ENCODE measurements at places on chromosomes 2 and 18. TPM values are rescaled to one million over a fixed set of nuclear protein-coding genes. Genes with fewer than 3 reads are reported as not detected.

ELP2 gene
- total RNA-seq: 36.7 TPM

ALK gene
- total RNA-seq: not detected

IL1A gene
- total RNA-seq: 0.05 TPM

RGPD4 gene
- not detected for total RNA-seq

CNDP1 gene
- total RNA-seq: not detected

SERPINB3 gene
- total RNA-seq: not detected

CD28 gene
- total RNA-seq: not detected

ESPNL gene
- 2.0 TPM for total RNA-seq

WNT6 gene
- 0.06 TPM for total RNA-seq

PIAS2 gene
- 14.0 TPM for total RNA-seq

RAPGEF4 gene
- total RNA-seq: 4.7 TPM

PRSS56 gene
- not detected for total RNA-seq

DES gene
- 7.0 TPM for total RNA-seq

BCL2 gene
- 3.4 TPM for total RNA-seq

IL1F10 gene
- not detected for total RNA-seq

TYMS gene
- 17.6 TPM for total RNA-seq
